Activated T-helper 1 cell treated with anti-CD3 and anti-CD28 coated beads, Interleukin-12 subunit alpha, Interleukin-12 subunit beta, Interleukin-2, Interleukin-4 antibody, amounts not matched to agents 30 ng/mL and 10 ng/mL and 1 ng/mL, durations not matched to agents 14 hours and 24 hours and 36 hours (primary cell): ENCODE measurements at places on chromosomes 16 and 17. TPM values are rescaled to one million over a fixed set of nuclear protein-coding genes. Genes with fewer than 3 reads are reported as not detected.
A peak's percentile ranks its signal among the peaks of the same experiment; 100 is the strongest.

Gene LPO
- not detected in 2 replicates for total RNA-seq

Gene KRTAP3-1
- total RNA-seq = not detected in 2 replicates

Gene RCVRN
- not detected in 2 replicates for total RNA-seq

Gene KRTAP1-5
- not detected in 2 replicates for total RNA-seq

DNA sequence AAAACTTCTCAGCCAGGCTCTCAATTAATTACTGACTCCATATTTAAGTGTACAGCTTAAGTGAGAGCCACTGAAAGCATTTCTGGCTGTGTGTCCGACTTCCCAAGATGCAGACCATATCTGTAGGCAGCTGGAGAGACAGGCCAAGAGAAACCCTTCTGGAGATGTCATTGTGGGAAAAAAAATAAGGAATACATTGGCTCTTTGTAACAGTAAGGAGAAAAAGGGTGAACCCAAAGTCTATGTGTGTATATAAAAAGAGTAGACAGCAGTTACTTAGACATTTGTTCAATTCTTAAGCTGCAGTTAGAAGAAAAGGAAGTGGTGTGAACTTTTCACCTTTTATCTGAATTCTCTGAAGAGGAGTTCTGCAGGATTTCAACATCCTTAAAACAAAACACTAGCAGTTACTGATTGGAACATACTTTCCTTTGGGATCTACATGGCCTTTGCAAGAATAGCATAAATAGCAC is 21.7 kb downstream of the FAM117A start:
- no peak for DNase-seq
- peak overlapping the region; percentile 80 for H3K4me3 ChIP-seq
- peaks cover 18% of the 10 kb centered on the region for H3K36me3 ChIP-seq
- peaks cover 85% of the 10 kb centered on the region for H3K4me1 ChIP-seq
- no peaks in the 10 kb centered on the region for H3K27me3 ChIP-seq

DNA sequence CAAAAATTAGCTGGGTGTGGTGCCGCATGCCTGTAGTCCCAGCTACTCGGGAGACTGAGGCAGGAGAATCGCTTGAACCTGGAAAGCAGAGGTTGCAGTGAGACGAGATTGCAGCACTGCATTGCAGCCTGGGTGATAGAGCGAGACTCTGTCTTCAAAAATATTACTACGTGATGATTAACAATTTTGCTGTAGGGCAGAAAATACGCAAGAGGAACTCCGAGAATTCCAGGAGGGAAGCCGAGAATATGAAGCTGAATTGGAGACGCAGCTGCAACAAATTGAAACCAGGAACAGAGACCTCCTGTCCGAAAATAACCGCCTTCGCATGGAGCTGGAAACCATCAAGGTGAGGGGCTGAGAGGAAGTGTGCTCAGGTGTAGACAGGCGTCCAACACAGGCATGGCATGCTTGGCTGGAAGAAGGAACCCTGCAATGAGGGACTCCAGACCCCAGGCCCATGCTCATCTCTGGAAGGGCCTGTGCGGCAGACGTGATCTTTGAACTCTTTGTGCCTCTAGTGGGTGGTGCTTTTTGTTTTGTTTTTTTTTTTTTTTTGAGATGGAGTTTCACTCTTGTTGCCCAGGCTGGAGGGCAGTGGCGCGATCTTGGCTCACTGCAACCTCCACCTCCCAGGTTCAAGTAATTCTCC is 17.2 kb downstream of the NDE1 start:
- no peak for DNase-seq
- no peaks in the 10 kb centered on the region for H3K27me3 ChIP-seq
- no peak overlapping the region for H3K4me3 ChIP-seq
- peaks cover 25% of the 10 kb centered on the region for H3K4me1 ChIP-seq

DNA sequence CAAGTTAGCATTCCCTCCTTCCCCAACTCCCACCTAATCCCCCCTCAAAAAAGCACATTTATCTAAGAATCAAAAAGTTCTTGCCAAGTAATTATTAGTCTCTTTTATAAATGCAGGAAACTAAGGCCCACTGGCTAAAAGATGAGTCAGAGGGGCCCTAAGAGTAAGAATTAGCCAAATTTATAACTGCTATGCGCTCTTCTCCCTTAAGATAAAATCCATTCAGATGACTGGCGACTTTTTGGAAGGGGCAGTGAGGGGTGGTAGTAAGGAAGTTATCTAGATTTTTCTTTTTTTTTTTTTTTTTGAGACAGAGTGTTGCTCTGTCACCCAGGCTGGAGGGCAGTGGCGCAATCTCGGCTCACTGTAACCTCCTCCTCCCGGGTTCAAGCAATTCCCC is 17.1 kb downstream of the ZNF652 start:
- H3K27me3 ChIP-seq = no peaks in the 10 kb centered on the region
- H3K27ac ChIP-seq = no peak overlapping the region
- no peak for DNase-seq
- H3K4me3 ChIP-seq = no peak overlapping the region
- H3K4me1 ChIP-seq = peaks cover 49% of the 10 kb centered on the region
- H3K36me3 ChIP-seq = peaks cover 14% of the 10 kb centered on the region

GRCh38 chr17:49862781-49863331 is 15.0 kb upstream of the TAC4 start:
- H3K4me3 ChIP-seq = no peak overlapping the region
- H3K4me1 ChIP-seq = peaks cover 6% of the 10 kb centered on the region
- DNase-seq = no peak
- H3K27ac ChIP-seq = no peak overlapping the region
- H3K36me3 ChIP-seq = no peaks in the 10 kb centered on the region

GRCh38 chr16:85088570-85089199 is 23.6 kb downstream of the CIBAR2 start:
- DNase-seq = no peak
- no peaks in the 10 kb centered on the region for H3K36me3 ChIP-seq
- H3K4me1 ChIP-seq = peaks cover 7% of the 10 kb centered on the region
- H3K27ac ChIP-seq = no peak overlapping the region

DNA sequence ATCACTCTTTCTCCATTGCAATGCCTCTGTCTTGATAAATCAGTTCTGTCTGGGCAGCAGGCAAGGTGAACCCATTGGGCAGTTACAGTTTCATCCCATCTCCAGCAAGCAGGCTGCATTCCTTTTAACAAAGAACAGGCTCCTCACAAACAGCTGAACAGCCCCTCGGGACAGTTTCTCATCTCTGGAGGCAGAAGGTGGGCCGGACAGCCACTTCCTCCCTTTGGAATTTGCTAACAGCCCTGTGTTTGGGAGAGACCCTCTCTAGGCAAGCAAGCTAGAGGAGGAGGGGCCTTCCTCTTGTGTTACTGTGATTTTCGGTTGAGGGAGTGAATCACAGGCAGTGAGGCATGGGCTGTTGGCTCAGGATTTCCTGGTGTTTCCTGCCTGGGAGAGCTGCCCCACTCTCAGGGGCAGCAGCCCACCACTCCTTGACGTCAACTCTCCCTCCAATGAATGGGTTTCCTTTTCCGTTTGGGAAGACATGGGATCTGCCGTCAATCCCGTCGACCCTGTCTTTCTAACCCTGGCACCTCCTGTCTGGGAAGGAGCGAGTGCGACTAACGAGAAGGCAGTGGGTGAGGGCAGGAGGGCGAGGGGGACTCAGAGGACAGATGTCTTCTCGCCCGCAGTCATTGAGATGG is 3.7 kb upstream of the PGS1 start:
- no peak overlapping the region for H3K27ac ChIP-seq
- H3K36me3 ChIP-seq = peaks cover 6% of the 10 kb centered on the region
- no peak for DNase-seq
- H3K4me3 ChIP-seq = no peak overlapping the region

DNA sequence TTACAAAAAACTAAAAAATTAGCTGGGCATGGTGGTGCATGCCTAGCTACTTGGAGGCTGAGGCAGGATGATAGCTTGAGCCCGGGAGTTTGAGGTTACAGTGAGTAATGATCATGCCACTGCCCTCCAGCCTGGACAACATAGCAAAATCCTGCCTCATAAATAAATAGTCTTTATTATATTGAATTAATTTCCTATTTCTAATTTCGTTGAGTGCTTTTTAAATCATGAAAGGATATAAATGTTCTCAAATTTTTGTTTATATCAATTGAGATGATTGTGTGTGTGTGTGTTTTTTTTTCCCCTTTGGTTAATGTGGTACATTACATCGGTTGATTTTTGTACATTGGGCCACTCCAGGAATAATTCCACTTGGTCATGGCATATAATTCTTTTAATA is 32.0 kb upstream of the AQP8 start:
- no peaks in the 10 kb centered on the region for H3K4me1 ChIP-seq
- no peaks in the 10 kb centered on the region for H3K36me3 ChIP-seq
- no peak overlapping the region for H3K4me3 ChIP-seq
- no peak overlapping the region for H3K27ac ChIP-seq
- no peaks in the 10 kb centered on the region for H3K27me3 ChIP-seq
- no peak for DNase-seq

DNA sequence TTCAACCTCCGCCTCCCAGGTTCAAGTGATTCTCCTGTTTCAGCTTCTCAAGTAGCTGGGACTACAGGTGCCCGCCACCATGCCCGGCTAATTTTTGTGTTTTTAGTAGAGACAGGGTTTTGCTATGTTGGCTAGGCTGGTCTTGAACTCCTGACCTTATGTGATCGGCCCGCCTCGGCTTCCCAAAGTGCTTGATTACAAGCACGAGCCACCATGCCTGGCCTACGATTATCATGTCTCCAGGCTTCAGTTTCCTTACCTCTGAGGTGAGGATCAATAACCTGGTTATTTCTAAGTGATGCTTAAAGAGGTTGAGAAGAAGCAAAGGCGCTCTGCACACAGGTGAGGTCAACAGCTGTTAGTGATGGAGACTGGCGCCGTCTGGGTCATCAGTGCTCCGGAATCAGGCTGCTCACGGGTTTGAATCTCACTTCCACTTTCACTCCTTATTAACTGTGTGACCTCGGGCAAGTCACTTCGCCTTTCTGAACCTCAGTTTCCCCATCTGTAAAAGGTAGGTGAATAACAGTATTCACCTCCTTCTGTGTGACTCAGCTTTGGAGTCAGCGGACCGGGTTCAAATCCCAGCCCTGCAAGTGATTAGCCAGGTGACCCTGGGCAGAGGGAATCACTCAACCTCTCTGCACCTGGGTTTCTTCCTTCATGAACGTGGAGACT is 745 bp upstream of the ABCC1 start:
- peak overlapping the region; percentile 86 for H3K4me3 ChIP-seq
- H3K36me3 ChIP-seq = peaks cover 18% of the 10 kb centered on the region
- H3K4me1 ChIP-seq = peaks cover 55% of the 10 kb centered on the region

DNA sequence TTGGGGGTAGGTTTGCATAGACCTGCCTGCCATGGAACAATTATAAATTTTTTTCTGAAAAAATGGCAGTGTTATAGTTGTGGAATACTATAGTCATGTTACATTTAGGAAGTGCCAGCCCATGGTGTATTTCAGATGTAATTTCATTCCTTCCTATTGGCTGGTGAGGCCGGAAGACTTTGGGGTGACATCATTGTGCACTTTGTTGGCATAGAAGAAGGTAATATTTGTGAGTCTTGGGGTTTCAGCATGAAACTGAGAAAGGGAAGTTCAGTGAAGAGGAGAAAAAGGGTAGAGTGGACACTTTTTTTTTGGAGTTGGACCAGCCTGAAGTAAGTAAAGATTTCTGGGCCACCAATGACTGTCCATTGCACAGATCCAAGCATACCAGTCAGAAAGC is 16.0 kb upstream of the HEATR6 start:
- H3K36me3 ChIP-seq = no peaks in the 10 kb centered on the region
- H3K4me1 ChIP-seq = no peaks in the 10 kb centered on the region
- H3K4me3 ChIP-seq = no peak overlapping the region
- DNase-seq = no peak

DNA sequence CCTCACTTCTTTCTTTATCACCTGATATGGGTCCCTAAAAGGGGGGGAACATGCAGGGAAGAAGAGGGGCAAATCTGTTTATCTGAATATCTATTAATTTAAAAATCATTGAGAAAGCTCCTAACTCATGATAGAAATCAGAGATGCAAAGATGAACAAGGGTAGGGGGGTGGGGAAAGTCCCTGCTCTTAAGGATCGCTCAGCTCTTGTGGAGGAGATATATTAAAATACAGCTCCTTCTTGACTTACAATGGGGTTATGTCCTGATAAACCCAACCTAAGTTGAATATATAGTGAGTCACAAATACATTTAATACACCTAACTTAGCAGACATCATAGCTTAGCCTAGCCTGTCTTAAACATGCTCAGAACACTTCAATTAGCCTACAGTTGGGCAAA is 237.5 kb downstream of the MAF start:
- H3K27ac ChIP-seq = no peak overlapping the region
- no peak for DNase-seq
- H3K27me3 ChIP-seq = peaks cover 18% of the 10 kb centered on the region
- H3K4me1 ChIP-seq = peaks cover 13% of the 10 kb centered on the region

GRCh38 chr16:12681653-12682052 is 122.0 kb downstream of the CPPED1 start:
- no peaks in the 10 kb centered on the region for H3K36me3 ChIP-seq
- no peaks in the 10 kb centered on the region for H3K27me3 ChIP-seq
- no peak for DNase-seq
- H3K27ac ChIP-seq = no peak overlapping the region
- H3K4me3 ChIP-seq = no peak overlapping the region

- DNase-seq = no peak
- H3K4me3 ChIP-seq = no peak overlapping the region
- H3K4me1 ChIP-seq = peaks cover 5% of the 10 kb centered on the region
- H3K27me3 ChIP-seq = peaks cover 21% of the 10 kb centered on the region
Measured at GRCh38 chr17:21077281-21077680, 34.5 kb upstream of the USP22 start.

DNA sequence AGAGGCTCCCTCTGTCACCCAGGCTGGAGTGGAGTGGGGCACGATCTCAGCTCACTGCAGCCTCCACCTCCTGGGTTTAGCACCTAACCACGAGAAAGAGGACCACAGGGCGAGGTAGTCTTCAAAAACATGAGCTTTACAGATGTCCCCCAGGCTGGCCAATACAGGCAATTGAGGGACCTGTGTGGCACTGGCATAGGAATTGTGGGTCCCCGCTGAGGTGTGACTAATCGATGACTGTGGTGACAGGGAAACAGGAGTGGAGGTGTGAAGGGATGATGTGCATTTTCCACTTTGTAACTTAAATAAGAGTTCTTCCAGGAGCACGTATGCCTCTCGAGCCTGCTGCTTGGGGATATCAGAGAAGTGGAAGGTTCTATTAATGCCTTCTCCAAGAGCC is 12.6 kb upstream of the ARHGAP17 start:
- DNase-seq = no peak
- no peak overlapping the region for H3K4me3 ChIP-seq
- H3K4me1 ChIP-seq = peaks cover 37% of the 10 kb centered on the region
- no peaks in the 10 kb centered on the region for H3K27me3 ChIP-seq
- peak overlapping the region; percentile 40 for H3K27ac ChIP-seq
- peaks cover 2% of the 10 kb centered on the region for H3K36me3 ChIP-seq
